ENCODE measurements at places on chromosomes 3 and 15.

- no peak for DNase-seq
Measured at GRCh38 chr3:187629711-187630110, 40.5 kb downstream of the SST start.

GRCh38 chr3:52874160-52874701 lies 23.1 kb downstream of the STIMATE start:
- DNase-seq, result no peak

- DNase-seq, result no peak
Measured at GRCh38 chr15:60883691-60884640, 345.1 kb downstream of the RORA start.

DNA sequence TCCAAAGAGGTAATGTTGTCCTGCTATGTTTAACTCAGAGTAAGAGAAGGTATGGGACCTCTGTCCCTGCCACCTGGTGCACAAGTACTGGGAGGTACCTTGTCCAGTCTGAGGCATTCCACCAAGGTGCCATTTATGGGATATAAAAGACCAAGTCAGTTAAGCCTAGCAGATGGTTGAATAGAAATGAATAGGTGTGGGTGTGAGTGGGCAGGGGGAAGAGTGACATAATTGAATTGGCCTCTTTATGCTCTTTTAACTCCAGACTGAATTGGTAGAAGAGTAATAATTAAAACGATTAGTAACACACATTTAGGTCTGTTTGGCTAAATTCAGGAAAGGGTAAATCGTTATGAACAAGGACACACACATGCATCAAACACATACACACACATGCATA lies 562 bp downstream of the ADGRG7 start:
- DNase-seq, result no peak

DNA sequence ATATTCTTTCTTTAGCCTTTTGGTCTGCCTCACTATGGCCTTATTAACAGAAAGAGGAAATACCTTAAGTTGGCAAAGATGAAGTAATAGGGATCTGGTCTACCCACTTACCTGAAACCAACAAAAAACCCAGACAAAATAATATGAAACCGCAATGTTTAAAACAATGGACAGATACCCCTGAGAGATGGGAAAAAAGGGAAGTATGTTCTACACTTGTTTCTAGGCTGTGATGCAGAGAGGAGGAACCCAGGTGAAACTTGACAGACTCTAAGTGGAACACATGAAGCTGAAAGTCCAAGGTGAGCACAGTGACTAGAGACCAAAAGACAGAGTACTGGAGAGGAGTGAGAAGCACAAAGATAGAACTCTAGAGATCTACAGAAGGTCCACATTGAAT lies 78.4 kb downstream of the NR2E3 start:
- no peak for DNase-seq

GRCh38 chr3:160665231-160665630 lies 11.7 kb upstream of the ARL14 start:
- DNase-seq, result no peak

Data from HuH-7 (cell line).